ENCODE measurements at places on chromosomes 12 and 14.

DNA sequence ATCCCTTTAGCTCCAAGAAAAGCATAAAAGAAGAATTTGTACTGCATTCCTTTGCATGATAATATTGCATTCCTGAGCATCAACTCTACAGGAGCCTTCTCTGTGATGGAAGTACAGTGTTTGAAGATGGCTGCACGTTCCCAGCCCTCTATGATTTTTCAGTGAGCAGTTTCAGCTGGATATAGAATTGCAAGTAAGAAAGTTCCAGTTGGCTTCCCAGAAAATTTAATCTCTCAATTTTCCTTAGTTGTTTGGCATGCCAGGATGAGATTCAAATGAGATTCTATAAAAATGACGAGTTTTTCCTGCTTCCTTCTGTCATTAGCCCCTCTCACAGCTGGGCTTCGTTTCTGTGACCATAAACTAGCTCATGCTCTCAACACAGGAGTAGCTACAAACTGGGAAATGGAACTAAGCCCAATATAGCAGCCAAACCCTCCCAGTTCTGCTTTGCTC lies 109.9 kb downstream of the TTC8 start:
- DNase-seq, result no peak

- no peak for DNase-seq
Measured at GRCh38 chr14:30242744-30243143, 315.1 kb upstream of the PRKD1 start.

- peak; percentile 10 for DNase-seq
Measured at GRCh38 chr12:27277846-27278260, 33.8 kb downstream of the STK38L start.

- no peak for DNase-seq
Measured at GRCh38 chr12:129941618-129942017, 37.8 kb upstream of the TMEM132D start.

GRCh38 chr12:29216797-29217575 lies 67.9 kb downstream of the FAR2 start:
- DNase-seq, result no peak

- DNase-seq, result no peak
Measured at GRCh38 chr14:100692859-100693558, 33.7 kb upstream of the DLK1 start.

DNA sequence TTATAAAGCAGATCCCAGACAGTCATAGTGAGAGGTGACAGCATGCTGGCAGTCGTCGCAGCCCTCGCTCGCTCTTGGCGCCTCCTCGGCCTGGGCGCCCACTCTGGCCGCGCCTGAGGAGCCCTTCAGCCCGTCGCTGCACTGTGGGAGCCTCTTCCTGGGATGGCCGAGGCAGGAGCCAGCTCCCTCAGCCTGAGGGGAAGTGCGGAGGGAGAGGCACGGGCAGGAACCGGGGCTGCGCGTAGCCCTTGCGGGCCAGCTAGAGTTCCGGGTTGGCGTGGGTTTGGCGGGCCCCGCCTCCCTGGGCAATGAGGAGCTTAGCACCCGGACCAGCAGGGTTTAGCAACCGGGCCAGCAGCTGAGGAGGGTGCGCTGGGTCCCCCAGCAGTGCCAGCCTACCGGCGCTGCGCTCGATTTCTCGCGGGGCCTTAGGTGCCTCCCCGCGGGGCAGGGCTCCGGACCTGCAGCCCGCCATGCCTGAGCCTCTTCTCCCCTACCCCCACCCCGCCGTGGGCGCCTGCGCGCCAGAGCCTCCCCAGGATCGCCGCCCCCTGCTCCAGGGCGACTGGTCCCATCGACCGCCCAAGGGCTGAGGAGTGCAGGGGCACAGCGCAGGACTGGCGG lies 451.2 kb upstream of the DCN start:
- DNase-seq, result no peak

DNA sequence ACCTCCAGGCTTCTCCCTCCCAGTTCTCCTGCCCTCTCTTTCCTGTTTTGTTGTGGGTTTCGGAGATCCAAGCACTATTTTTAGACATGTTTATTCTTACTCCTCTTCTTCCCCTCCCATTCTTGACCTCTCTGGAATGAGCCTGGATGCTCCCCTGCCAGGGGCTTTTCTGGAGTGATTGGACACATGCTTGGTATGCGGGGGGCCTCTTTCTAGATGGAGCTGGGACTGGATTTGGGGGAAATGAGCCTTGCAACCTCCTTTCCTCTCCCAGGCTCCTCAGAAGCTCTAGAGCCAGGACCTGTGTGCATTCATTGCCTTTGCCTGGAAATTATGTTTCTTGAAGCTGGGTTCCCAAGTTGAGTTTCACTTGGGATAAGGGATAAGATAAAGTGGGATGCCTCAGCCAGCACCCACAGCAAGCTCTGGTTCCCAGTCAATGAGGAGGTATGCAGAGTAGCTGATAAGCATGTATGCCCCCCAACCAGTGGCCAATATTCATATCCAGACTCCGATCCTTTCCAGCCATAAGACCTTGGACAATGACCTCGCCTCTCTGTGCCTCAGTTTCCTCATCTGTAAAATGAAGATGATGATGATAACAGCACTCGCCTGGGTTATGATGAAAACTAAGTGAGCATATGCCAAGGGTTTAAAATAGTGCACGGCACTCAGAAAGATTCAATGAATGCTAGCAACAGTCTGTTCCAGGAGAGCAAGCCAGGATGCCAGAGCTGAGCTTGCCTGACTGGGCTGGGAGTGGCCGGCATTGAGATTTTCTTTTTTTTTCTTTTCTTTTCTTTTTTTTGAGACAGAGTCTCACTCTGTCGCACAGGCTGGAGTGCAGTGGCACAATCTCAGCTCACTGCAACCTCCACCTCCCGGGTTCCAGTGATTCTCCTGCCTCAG lies 97.8 kb downstream of the SCARB1 start:
- DNase-seq, result no peak

GRCh38 chr14:38070061-38070588 lies 137.6 kb upstream of the SSTR1 start:
- DNase-seq, result no peak

DNA sequence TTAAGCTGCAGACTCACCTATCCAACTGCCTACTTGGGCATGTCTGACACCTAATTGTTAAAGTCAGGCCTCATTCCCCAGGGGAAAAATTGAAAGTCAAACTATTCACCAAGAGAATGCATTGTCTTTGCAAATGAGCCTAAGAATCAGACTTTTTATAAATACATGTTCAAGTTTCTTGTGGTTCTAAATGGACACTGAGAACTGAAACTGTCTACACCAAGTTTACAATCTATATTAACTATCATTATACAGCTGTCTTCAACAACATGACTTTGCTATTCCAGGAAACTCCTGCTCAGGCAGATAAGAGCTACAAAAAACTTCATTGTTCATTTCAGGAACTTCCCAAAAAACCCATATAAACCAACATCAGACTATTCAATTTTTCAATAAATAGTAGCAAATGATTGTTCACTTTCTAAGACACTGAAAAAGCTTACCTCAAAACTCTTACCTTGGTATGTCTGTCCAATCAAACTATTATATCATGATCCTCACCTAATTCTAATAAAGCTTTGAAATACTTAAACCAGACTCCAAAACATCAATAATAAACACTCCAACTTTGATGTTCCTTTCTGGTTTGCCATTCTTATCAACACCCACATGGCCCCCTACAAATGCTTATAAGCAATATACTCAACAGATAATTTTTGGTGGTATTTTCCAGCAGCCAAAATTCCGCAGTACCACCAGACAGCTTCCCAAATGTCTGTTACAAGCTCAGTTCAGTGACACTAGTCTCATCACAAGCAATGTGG lies 24.2 kb downstream of the CDK17 start:
- DNase-seq, result no peak

DNA sequence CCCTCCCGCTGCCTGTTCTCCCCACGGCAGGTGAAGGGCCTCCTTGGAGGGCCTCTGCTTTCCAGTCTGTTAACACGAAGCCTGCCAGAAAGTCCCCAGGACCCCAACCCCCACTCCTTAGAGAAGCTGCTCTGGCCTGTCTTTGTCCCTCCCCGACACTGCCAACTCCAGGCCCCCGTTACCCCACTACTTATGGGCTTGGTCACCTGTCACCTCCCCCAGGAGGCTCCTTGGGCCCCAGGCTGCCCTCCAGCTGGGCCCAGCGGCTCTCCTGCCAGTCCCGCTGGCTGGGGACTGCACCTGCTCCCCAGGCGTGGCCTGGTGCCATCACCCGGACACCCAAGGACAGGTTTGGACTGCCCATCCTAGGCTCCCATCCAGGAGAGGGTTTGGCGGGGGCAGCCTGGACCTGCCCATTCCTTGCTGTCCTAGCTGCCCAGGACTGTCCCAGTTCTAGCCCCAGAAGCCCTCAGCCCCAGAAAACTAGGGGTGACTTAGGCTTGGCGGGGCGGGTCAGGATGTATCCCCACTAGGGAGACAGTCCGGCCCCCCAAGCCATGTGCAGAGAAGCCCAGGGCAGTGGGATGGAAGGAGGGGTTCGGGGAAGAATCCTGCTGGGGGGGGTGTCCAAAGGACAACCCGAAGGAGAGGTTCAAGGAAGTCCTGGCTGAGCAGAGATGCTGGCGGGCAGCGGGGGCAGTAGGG lies 155.7 kb upstream of the C14orf180 start:
- DNase-seq, result no peak

DNA sequence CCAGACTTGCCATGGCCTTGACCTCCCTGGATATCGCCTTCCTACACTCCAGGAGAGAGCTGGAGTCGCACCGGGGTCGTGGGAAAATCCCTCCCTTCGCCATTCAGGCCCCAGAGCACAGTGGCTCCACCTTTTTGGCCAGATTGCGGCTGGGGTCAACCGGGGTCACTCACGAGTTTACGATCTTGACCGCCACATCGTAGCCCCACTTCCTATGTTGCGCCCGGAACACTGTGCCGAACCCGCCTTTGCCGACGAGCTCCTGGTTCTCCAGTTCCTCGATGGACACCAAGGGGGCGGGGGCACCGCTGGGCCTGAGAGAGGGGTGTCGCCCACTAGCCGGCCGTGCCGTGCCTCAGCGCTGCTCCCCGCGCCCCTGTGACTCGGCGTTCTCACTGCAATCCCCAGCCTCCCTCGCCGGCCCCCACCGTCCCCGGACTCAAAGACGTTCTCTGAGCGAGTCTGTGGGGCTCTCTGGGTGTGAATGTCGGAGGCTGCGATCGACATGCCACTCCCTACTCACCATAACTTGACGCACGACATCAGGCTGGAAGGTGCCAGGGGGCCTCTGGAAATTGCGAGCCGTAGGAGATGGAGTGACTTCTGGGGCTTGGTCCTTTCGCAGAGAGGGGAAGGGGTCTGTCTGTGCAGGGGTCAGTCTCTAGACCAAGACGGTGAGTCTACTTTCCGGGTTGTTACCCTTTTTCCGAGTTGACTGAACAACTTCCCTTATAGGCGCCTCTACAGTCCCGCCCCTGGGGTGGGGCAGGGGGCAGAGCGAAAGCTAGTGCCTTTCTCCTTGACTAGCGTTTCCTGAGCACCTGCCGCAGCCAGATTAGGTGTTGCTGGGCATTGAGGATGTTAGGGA lies at the start of gene RIPK3:
Gene RIPK3 (minus strand): TSS at position 708 of the 868 bp plus-strand sequence. CDS start 165 bp downstream, at position 543.
- DNase-seq, result no peak

- DNase-seq, result no peak
Measured at GRCh38 chr12:62763861-62764645, 170.9 kb downstream of the PPM1H start.

DNA sequence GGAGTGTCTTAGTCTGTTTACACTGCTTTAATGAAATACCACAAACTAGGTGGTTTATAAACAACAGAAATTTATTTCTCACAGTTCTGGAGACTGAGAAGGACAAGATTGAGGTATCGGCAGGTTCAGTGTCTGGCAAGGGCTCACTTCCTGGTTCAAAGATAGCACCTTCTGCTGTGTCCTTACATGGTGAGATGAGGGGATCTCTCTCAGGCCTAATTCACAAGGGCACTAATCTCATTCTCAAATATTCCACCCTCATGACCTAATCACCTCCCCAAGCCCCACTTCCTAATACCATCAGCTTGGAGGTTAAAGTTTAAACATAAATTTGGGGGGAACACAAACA lies 35.0 kb upstream of the PLEK2 start:
- no peak for DNase-seq

DNA sequence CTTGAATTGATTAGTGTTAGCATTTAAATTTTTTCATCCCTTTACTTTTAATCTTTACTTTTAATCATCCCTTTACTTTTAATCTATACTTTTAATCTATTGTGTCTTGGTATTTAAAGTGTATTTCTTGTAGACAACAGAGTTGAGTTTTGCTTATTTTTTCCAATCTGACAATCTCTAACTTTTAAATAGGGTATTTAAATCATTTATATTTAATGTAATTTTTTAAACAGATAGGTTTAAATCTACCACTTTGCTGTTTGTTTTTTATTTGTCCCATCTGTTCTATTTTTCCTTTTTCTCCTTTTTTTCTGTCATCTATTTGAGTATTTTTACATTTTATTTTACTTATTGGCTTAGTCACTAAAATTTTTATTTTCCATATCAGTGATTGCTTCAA lies 68.3 kb downstream of the TTC7B start:
- no peak for DNase-seq

- DNase-seq, result no peak
Measured at GRCh38 chr14:94486883-94487282, 10.9 kb upstream of the SERPINA9 start.

- DNase-seq, result no peak
Measured at GRCh38 chr14:68627050-68627867, 165.6 kb downstream of the ZFP36L1 start.

- no peak for DNase-seq
Measured at GRCh38 chr14:44309331-44309730, 197.8 kb downstream of the FSCB start.

DNA sequence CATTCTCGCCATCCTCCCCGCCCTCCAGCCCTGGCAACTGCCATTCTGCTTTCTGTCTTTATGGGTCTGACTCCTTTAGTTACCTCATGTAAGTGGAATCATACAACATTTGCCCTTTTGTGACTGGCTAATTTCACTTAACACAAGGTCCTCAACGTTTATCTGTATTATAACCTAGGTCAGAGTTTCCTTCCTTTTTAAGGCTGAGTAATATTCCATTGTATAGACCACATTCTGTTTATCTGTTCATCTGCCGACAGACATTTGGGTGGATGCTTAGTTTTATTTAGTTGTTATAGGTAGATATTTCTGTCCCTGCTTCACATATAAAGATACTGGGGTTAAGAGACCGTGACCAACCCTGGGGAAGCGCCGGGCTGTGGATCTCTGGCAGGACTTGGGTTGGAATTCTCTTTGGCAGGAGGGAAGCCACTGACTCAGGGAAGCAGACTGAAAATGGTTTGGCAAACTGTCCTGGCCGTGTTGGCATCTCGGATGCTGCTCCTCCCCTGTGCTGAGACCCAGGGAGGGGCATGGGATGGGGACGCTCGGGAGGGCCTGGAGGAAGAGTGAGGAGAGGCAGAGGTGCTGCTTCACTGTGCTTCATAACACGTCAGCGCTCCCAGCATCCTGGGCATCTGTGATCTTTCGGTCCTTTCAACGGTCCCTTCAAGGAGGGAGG lies 38.9 kb downstream of the TEAD4 start:
- DNase-seq, result no peak

GRCh38 chr14:29461506-29461905 lies 466.1 kb downstream of the PRKD1 start:
- no peak for DNase-seq
